ENCODE measurements at places on chromosomes 6 and 20. TPM values are rescaled to one million over a fixed set of nuclear protein-coding genes. Genes with fewer than 3 reads are reported as not detected.

The SLC26A8 gene
- not detected for total RNA-seq

The SYNDIG1 gene
- total RNA-seq: not detected

The HSPA1A gene
- 103 TPM for total RNA-seq

The TOMM6 gene
- total RNA-seq: 48.6 TPM

The PDE7B gene
- total RNA-seq: 15.5 TPM

The BHLHE23 gene
- not detected for total RNA-seq

The ACAT2 gene
- total RNA-seq: 37.0 TPM

The WFDC12 gene
- total RNA-seq: not detected

The FKBP1C gene
- 1.6 TPM for total RNA-seq

The ARG1 gene
- total RNA-seq: not detected
